Vagina (tissue), 2 donors: ENCODE measurements at places on chromosomes 3 and 15. TPM values are rescaled to one million over a fixed set of nuclear protein-coding genes. Genes with fewer than 3 reads are reported as not detected.

CA12 gene
- total RNA-seq, result 89.6 TPM

GRM7 gene
- 2.0 TPM for total RNA-seq

PAK6 gene
- total RNA-seq, result 19.9 TPM

CPA3 gene
- 14.5 TPM for total RNA-seq

ACOX2 gene
- 24.8 TPM for total RNA-seq

APH1B gene
- total RNA-seq, result 22.8 TPM

RBM5 gene
- total RNA-seq, result 271 TPM

TMC3 gene
- total RNA-seq, result 2.7 TPM

RTP1 gene
- total RNA-seq, result not detected

CD96 gene
- total RNA-seq, result 13.5 TPM

INTS14 gene
- total RNA-seq, result 28.0 TPM

LRIG1 gene
- 30.7 TPM for total RNA-seq

A4GNT gene
- not detected for total RNA-seq

SAMMSON gene
- not detected for total RNA-seq

PRICKLE2 gene
- total RNA-seq, result 39.3 TPM

AADACL2 gene
- 0.49 TPM for total RNA-seq

LDHAL6B gene
- total RNA-seq, result not detected

SMC4 gene
- 41.5 TPM for total RNA-seq

TM4SF4 gene
- not detected for total RNA-seq

CHST13 gene
- total RNA-seq, result 4.2 TPM
